NCI-H1105 treated with DMSO at 0.1 percent for 48 hours (cell line): ENCODE measurements at places on chromosomes 12 and 14.

GRCh38 chr14:50265029-50265428, 33.7 kb upstream of the SOS2 start:
- DNase-seq = no peak

DNA sequence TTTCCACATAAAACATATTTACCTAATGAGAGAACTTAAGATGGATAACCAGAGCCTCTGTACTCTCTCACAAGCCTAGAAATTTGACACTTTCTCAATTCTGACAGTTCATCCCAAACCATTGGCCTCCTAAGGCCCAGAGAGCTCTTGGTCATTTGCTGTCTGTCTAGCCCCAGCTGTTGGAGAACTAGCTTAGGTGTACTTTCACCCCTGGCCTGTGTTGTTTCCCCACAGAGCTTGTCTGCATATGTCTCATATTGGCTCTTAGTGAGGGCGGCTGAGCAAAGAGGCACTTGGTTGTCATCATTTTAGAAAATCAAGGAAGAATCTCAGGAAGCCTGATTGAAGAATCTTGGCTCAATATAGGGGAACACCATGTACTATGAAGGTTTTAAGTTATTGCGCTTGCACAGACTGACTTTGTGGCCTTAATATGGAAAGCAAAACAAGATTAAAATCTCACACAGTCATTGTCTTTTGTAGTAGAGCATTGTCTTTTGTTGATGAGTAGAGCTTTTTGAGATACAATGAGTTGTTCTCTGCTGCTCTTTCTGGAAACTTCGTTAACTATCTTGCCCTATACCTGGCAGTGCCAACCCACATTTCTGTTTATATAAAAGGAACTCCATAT, 324.6 kb downstream of the RAD51B start:
- DNase-seq = no peak

DNA sequence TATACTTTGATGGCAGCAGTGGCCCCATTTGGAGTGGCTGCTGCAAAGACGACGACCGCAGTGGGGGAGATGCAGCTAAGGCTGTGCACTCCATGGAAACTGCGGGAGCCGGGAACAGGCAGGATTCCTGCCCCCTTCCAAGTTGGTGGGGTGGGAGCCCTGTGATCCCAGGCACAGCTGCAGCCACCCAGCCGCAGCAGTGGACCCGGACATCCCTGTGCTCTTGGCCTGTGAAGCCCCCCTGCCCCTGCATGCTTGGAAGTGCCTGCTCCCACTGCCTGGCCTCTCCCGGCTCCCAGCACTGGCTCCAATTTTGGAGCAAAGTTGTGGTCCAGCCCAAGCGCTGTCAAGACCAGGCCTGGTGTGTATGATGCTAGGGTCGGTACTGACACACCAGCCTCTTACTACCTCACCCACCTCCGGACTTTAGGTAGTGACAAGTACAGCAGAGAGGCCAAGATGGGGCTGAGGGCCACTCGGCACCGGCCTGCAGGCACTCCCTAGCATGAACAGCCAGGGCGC, 502.8 kb upstream of the RPL10L start:
- no peak for DNase-seq

DNA sequence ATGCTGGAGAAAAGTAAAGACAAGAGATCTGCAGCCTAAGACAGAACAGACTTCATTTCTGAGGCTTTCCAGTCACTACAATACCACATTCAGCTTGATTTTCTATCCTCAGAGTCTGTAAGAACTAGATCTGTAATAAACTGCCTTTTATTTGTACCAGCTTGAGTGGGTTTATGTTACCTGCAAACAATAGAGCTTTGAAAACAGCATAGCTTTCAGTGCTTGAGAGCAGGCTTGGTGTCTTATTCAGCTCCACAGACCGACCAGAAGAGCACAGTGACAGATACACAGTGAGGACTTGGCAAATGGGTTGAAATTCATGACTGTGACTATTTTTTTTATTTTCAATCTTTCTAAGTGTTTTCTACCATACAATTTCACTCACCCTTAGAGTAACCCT, 207.8 kb upstream of the OTX2 start:
- DNase-seq = no peak

GRCh38 chr12:92779902-92780301, 77.1 kb downstream of the PLEKHG7 start:
- DNase-seq = no peak

- no peak for DNase-seq
Observed at GRCh38 chr12:114229150-114229549, 176.8 kb downstream of the TBX5 start.

DNA sequence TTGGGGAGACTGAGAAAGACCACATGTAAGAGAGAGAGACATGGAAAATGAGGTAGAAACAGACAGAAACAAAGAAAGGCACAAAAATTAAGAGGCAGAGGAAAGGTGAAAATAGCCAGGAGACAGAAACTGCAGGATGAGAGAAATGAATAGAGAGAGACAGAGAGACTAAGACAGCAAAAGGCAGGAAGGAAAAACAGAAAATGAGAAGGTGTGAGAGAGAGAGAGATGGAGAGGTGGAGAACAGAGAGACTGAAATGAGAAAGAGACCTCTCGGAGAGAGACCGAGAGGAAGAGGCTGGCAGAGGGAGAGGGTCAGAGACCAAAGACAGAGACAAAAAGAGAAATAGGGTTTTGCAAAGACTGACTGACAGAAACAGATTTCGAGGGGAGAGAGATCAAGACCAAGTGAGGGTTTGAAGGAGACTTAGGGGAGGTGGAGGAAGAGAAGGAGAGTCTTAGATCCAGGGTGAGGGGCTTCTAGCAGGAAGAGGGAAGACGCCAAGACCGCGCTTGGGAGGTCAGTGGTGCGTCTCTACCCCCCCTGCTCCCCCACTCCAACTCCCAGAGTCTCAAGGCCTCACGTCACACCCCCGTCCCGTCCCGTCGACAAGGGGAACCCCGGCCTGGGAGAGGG, 1.1 kb upstream of the AQP5 start:
- DNase-seq = no peak

DNA sequence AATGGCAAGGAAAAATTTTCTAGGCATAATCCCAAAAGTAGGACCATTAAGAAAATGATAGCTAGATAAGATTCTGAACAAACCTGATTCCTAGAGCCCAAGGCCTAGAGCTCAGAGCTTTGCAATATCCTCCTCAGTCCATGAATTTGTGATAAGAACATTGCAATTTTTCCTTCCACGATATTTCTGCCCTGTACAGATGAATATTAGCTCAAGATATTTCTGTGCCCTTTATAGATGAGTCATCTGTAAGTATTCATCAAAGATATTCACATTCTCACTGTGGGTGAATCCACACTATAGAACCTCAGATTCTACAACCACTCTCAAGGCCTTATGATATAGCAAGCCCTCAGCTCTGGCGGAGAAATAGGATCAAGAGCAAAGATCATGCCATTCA, 37.5 kb downstream of the EAPP start:
- DNase-seq = no peak

DNA sequence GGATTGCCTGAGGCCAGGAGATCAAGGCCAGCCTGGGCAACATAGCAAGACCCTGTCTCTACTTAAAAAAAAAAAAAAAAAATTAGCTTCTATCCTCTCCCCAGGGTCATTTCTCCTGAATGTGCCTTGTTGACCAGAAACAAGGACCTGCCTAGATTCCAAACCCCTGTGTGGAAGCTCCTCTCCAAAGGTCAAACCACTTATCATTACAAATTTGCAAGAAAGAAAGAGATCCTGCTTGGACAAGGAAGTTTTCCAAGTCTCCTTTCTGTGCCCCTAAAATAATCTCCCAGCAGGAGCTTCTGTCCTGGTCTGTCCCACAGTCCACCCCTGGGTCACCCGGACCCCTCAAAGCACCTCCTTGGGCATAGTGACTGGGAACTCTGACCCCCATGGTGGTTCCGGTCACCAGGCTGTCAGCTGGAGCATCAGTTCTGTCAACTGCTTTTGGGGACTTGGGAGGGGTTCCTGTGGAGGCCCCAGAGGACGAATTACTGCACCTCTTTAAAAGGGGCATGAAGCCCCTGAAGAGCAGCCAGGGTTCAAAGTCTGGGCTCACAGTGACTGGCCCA, 38.4 kb downstream of the ACTN1 start:
- DNase-seq = no peak

DNA sequence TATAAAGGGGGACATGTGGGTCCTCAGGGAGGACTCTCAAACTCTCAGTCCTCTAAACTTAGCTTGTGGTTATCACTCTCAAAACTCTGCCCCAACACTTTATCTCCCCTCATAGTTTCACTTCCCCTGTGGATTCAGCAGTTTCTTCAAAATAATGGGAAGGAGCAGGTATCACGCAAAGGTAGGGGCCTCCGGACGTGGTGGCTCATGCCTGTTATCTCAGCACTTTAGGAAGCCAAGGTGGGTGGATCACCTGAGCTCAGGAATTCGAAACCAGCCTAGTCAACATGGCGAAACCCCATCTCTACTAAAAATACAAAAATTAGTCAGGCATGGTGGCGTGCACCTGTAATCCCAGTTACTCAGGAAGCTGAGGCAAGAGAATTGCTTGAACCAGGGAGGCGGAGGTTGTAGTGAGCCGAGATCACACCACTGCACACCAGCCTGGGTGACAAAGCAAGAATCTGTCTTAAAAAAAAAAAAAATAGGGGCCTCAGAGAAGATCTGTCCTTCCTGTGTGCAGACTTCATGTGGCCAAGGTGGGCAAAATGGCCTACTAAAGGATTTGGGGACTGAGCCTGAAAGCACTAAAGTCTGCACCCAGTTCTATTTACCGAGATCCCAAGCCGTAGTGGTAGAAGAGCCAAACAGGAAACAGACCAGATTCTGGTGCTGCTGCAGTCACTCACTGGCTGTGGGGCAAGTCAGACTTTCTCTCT, 6.4 kb downstream of the ITGB7 start:
- no peak for DNase-seq

DNA sequence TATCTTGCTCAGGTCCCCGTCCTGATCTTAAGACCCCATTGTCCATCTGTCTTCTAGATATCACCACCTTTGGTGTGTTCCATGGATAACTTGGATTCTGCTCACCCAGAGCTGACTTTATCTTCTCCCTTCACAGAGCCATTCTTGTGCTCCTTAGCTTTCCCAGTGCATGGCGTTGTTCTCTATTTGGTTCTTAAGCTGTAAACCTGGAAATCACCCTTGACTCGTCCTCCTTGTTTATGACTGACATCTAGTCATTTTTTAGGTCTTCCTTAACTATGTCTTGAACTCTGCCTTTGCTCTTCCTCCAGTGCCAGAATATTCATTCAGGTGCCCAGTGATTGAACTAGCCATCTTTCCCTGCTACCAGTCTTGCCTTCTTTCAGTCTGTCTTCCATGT, 11.7 kb downstream of the STK38L start:
- DNase-seq = no peak

DNA sequence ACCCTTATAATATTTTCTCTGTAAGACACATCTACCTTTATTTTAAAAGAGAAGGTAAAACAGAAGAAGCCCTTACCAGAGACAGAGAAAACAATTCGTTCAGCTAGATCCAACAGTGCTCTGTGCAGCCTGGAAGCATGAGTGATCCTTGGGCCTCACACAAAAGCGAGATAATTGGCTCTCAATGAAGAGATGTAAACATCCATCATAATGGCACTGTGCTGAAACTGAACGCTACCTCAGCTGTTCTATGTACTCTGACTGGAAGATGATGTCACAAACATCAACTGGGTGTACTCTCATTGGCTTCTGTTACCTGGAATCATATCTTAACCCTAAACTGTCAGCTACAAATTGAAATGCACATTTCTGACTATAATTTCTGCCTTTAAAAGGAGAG, at the start of gene MGAT4C:
Gene MGAT4C, minus strand, starts transcription at position 229 of the 400 bp plus-strand sequence.
- DNase-seq = peak; percentile 99

GRCh38 chr12:27780612-27781408, 774 bp upstream of the MANSC4 start:
- DNase-seq = peak; percentile 59

GRCh38 chr14:28758253-28758884, 8.2 kb upstream of the FOXG1 start:
- no peak for DNase-seq

GRCh38 chr12:20917269-20917668, 106.8 kb downstream of the SLCO1B3 start:
- DNase-seq = no peak

GRCh38 chr14:40229676-40230075, 797.4 kb upstream of the FBXO33 start:
- no peak for DNase-seq

DNA sequence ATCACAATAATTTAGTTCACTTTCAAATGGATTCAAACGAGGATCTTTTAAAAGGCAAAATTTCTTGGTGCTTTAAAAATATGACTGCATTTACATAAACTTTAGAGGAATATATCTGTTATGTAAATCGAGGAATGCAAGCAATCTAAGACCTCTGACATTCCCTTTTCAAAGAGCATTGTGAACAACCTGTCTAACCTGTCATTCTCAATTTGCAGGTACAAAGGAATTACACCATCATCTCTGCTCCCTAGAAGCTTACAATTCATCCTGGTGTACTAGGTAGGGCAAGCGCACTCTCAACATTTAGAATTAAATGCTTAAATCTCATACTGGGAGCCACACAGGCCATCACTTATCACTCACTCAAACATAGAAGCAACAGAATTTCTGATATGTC, 35.6 kb downstream of the BMP4 start:
- DNase-seq = no peak

- DNase-seq = no peak
Observed at GRCh38 chr12:62779488-62779887, 155.5 kb downstream of the PPM1H start.

DNA sequence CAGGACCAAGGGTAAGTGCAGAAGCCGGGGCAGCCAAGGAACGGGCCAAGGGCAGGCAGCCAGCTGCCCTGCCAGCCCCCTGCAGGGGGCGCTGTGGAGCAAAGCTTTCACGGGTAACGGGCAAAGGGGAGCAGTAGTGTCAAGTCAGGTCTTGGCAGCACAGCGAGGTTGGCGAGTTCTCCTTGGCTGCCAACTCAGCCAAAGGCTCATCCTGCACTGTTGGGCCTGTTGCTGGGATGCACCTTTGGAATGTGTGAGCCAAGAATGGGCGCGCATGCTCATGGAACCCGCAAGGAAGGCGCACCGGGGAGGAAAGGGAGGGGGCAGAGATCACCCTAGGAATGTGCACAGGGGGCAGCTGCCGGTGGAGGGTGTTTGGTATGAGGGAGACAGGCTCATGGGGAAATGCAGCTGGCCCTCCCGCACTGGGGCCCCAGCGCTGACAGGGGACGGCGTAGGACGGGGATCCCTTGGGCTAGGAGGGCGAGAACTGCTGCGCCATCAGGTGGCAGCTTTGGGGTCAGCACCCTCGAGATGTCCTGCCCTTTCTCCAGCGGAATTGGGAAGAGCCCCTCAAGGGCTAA, 138.0 kb downstream of the ASCL4 start:
- DNase-seq = peak; percentile 44

DNA sequence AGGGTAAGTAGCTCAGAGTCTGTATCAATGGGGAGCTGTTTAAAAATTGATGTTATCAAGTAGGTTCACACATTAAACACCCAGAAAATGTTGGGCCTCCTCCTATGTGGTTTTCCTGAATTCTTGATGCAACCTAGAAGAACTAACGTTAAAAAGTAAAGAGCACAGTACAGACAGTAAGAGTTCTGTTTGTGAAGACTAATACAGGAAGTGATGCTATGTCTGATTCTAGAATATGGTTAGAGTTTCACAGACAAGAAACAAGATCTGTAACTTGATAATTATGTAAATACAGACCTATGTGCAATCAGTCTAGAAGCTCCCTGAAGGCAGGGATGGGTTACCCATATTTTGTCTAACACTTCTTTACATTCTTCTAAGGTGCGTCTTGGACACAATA, 214.9 kb upstream of the BTG1 start:
- DNase-seq = no peak
